ENCODE measurements at places on chromosomes 6 and 20.

- no peak for DNase-seq
Observed at GRCh38 chr20:57435105-57435497, 43.9 kb downstream of the RBM38 start.

GRCh38 chr20:56758706-56759105, 129.6 kb downstream of the TFAP2C start:
- no peak for DNase-seq

DNA sequence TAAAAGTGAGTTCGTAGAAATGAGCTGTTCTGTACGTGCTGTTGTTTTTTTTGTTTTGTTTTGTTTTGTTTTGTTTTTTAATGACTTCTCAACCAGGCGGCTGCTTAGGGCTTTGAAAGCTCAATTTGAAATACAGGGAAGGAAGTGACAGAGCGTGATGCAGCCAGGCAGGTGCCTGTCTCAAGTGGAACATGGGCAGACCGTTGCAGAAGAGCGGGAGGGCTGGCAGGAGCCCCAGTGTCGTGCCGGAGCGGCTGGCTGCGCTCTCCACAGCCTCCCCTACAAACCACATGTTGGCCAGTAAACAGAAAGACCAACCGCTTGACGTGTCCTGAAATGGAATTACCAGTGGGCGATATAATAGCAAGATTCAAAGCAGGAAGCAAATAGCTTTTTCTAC, 164.9 kb upstream of the RREB1 start:
- no peak for DNase-seq

DNA sequence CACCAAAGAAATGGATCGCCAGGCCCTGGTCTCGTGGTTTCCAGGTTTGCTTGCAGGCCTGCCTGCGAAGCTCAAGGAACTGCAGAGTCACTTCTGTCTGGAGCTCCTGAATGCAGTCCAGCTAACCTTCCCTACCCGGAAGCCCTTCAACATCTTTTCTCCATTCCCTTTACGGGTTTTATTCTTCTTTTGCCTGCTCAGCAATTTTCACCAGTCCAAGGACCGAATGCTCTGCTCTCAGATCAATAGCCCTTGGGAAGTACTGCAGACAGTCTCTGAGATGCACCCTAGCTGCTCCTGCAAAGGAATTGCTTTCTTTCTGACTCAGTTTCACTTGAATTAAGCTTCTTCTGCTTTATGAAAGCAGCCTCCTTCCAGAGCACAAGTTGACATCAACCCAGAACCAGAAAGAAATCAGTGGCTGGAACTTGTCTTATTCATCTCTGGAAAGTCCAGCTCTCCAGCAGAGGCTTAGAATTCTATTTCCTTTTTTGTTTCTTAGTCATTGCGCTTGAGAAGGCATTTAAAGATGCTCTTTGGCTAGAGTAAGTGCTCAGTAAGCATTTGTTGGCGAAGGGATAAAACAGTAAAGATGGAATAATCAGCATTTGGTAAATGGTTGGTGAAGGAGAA, 18.7 kb upstream of the YWHAB start:
- DNase-seq = no peak
